Fibroblast of mammary gland (primary cell): ENCODE measurements at places on chromosomes 11 and 22.

DNA sequence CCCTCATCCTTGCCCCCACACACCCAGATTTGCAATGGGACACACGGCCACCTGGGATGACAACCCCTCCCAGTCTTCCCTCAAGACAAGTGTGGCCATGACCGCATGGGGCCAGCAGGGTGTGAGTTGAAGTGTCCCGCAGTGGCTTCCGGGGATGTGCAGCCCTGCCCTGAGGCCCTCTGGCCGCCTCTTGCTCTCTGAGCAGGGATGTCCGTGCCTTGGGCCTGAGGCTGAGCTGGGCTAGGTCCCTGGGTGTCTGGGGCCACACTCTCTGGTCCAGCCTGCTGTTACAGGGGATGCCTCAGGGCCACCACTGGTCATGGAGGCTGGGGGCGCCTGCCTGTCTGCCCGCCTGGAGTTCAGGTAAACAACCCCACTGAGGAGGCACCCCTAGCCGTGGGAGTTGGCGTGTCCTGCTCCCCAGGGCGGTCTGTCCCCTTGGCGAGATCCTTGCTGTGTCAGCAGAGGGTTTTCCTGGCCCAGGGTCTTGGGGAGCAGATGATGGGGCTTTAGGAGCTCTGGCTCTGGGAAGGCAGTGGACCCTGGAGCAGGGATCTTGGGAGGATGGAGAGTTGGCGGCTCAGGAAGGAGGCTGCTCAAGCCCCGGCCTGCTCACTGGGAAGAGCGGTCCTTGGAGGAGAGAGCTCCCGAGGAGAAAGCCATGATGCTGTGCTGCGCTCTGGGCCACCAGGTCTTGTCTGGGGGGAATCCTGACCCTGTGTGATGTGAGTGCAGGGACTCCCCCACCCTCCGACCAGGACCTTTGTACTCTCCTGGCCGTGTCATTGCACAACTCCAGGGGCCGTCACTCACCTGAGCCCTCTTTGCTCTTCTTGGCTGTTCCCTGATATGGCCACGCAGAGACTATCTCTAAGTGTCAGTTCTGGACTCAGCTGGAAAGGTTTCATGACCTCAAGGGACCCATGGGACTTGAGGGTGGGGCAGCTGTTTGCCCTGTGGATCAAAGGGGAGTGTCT lies 67.9 kb downstream of the KCNQ1 start:
- DNase-seq = no peak

DNA sequence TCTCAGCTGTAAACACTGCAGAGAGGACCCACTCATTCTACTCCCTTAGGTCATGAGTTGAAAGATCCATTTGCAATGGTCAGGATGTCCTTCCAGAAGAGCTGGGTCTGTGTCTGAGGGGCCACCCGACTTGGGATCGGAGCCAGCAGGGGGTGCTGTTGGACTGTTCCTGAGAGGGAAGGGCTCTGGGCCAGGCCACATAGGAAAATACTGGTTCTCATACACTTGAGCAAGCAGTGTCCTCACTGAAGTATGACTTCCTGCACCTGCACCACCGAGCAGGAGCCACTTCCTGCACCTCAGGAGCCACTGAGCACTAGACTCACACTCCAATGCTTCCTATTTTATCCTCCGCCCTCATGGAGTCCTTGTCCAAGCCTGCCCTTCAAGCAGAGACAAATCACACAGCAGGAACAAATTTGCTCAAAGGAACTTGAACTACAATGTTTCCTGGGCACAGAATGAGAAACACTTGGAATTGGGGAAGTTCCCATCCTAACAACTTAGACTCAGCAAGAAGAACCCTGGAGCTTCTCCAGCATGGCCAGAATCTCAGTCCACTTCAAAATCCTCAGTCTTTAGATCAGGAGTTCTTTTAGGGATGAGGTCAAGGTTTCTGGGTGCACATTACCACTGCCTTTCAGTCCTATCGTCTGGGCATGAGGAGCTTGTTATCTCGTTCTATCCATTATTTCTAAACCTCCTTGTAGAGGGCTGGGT lies 36.6 kb upstream of the VPREB1 start:
- DNase-seq = peak; percentile 69

DNA sequence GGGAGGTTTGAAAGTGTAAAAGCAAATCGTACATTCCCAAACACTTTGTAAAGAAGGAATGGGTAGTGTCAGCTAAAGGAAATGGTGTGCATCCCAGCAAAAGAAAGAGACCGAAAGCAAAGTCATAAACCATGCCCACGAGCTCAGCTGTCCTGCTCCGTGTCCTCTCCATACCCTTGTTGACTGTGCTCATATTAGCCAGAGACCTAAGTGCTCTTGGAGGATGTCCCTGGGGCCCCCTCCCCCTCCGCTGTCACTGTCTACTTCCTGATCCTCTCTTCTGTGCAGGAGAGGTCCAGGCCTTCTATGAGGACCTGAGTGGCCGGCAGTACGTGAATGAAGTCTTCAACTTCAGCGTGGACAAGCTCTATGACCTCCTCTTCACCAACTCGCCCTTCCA lies 46.1 kb downstream of the SCN3B start:
- DNase-seq = no peak

DNA sequence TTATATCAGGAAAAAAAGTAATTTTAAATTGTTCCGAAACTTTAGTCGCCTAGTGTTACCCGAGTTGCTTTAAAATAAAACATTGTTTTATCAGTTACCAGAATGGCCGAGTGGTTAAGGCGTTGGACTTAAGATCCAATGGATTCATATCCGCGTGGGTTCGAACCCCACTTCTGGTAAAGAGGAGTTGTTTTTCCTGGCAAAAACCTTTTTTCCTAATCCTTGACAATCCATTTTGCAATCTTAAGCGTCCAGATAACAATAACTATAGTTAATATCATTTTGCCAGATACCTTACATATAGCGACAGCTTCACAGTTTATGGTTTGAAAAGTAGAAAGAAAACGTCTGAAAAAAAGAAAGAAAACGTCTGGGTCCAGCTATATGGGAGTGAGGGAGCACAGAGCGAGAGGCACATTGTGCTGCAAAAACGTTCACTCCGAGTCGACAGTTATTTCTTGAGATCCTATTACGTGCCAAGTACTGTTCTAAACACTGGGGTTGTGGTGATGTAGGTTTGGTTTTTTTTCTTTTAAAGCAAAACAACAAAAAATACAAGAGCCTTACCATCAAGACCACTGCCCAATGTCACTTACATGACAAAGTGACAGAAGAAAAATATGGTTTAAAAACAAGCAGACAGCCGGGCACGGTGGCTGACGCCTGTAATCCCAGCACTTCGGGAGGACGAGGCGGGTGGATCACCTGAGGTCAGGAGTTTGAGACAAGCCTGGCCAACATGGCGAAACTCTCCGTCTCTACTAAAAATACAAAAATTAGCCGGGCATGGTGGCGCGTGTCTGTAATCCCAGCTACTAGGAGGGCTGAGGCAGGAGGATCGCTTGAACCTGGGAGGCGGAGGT lies 40.6 kb downstream of the OR4D9 start:
- DNase-seq = peak; percentile 91

DNA sequence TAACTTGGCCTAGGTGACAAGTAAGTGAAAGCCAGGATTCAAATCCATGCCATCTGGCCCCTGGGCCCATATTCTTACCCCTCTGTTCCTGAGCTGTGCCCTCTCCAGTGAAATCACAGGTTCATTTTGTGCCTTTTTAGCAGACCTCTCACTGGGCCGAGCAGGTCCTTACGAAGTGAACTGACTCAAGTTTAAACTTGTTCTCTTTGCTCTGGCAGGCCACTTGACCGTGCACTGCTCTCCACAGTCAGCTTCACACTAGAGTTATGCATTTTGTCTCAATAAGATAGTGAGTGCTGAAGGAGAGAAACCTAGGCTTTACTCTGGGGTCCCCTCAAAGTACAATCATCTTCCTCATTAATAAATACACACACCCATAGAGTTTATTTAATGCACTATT lies 40.7 kb downstream of the ARFGAP3 start:
- no peak for DNase-seq

- DNase-seq = no peak
These were observed 18.3 kb upstream of the GALNT18 start for GRCh38 chr11:11640152-11640551.

DNA sequence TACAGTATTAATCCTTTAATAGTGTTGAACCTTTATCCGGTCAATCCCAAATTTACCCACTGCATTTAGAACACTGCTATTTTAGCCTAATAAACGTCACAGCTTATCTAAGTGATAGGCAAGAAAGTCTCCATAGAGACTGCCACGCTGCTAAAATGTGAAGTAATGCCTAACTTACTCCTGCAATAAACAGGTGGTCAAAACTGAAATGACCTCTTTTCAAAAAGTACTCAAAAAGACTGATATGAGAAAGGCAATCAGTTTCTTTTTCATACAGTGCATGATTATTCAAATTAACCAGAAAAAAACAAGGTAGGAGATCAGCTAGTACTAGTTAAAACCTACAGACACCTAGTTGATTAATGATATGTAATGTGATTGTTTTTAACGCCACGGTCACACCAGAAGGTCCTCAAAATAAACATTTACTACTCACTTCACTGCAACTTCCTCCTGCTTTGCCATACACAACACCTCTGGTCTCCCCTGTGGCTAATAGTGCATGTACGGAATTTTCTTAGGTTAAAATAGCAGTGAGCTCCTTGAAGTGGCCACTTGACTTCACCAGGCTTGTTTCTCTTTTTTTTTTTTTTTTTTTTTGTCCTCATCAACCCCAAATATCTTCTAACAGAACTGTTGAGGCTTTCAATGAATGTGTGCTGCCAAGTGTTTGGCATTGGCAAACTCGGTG lies 8.8 kb downstream of the ATP5MG start:
- no peak for DNase-seq
